A549 treated with CpdA at 1 μM for 4 hours (cell line): ENCODE measurements at places on chromosomes 7 and 10. TPM values are rescaled to one million over a fixed set of nuclear protein-coding genes. Genes with fewer than 3 reads are reported as not detected.

ADGRA1 gene
- 0.02 to 0.05 TPM in 2 of 5 replicates, not detected in the others for total RNA-seq

AKR1C3 gene
- 1,177 to 1,248 TPM (median 1,201 TPM) in 5 replicates for total RNA-seq

RNF133 gene
- not detected in 5 replicates for total RNA-seq

ZRANB1 gene
- 7.9 to 10.3 TPM (median 9.2 TPM) in 5 replicates for total RNA-seq

NEUROG3 gene
- total RNA-seq, result not detected in 5 replicates

UNC5B gene
- 0.53 to 0.77 TPM (median 0.70 TPM) in 5 replicates for total RNA-seq

COA1 gene
- total RNA-seq, result 88.5 to 97.2 TPM (median 92.2 TPM) in 5 replicates

CRHR2 gene
- total RNA-seq, result 0.03 TPM in 1 of 5 replicates, not detected in the others

INA gene
- 22.8 to 32.7 TPM (median 26.1 TPM) in 5 replicates for total RNA-seq

CLDN3 gene
- total RNA-seq, result 1.4 to 3.8 TPM (median 3.1 TPM) in 5 replicates

FBXL13 gene
- total RNA-seq, result 0.12 to 0.61 TPM (median 0.27 TPM) in 5 replicates

GATA3 gene
- 6.0 to 7.2 TPM (median 6.5 TPM) in 5 replicates for total RNA-seq

TEX36 gene
- not detected in 5 replicates for total RNA-seq

CYP17A1 gene
- total RNA-seq, result not detected in 5 replicates

LRIT1 gene
- total RNA-seq, result not detected in 5 replicates

GIMAP6 gene
- total RNA-seq, result not detected in 5 replicates

SUN3 gene
- 0.15 to 0.91 TPM in 2 of 5 replicates, not detected in the others for total RNA-seq

CLIP2 gene
- 15.3 to 23.4 TPM (median 19.2 TPM) in 5 replicates for total RNA-seq

CDNF gene
- 0.81 to 2.4 TPM (median 0.99 TPM) in 5 replicates for total RNA-seq

CALML3 gene
- total RNA-seq, result not detected in 5 replicates

GARIN1A gene
- 0.41 to 0.85 TPM (median 0.67 TPM) in 5 replicates for total RNA-seq

HDAC9 gene
- 0.03 to 0.31 TPM (median 0.11 TPM) in 5 replicates for total RNA-seq

SPDYE3 gene
- total RNA-seq, result not detected in 5 replicates

TMEM178B gene
- 1.3 to 1.6 TPM (median 1.4 TPM) in 5 replicates for total RNA-seq

PDE6C gene
- not detected in 5 replicates for total RNA-seq

FMC1 gene
- 16.4 to 40.6 TPM (median 30.2 TPM) in 5 replicates for total RNA-seq

CTTNBP2 gene
- 0.16 to 0.58 TPM (median 0.39 TPM) in 5 replicates for total RNA-seq

UTF1 gene
- 0.07 to 0.16 TPM (median 0.14 TPM) in 3 of 5 replicates, not detected in the others for total RNA-seq

CLCN1 gene
- total RNA-seq, result 0.05 TPM in 1 of 5 replicates, not detected in the others

AKR1D1 gene
- total RNA-seq, result not detected in 5 replicates

MSS51 gene
- total RNA-seq, result 0.40 to 0.58 TPM (median 0.48 TPM) in 5 replicates

ELOVL3 gene
- total RNA-seq, result 0.21 to 0.50 TPM (median 0.37 TPM) in 5 replicates

SH2B2 gene
- 2.1 to 3.7 TPM (median 3.5 TPM) in 5 replicates for total RNA-seq

MMRN2 gene
- total RNA-seq, result 0.51 to 1.1 TPM (median 0.94 TPM) in 5 replicates

ANKRD30A gene
- 0.37 to 1.4 TPM (median 1.0 TPM) in 5 replicates for total RNA-seq

MEOX2 gene
- total RNA-seq, result not detected in 5 replicates

GPC2 gene
- total RNA-seq, result 0.24 to 1.4 TPM (median 0.67 TPM) in 5 replicates

DNTT gene
- total RNA-seq, result not detected in 5 replicates

MSMB gene
- total RNA-seq, result not detected in 5 replicates

MYH16 gene
- total RNA-seq, result 0.64 to 1.0 TPM (median 0.84 TPM) in 5 replicates

CACNA2D1 gene
- 6.1 to 14.1 TPM (median 8.1 TPM) in 5 replicates for total RNA-seq

IL15RA gene
- 3.3 to 4.5 TPM (median 3.8 TPM) in 5 replicates for total RNA-seq
